Effector memory CD8-positive, alpha-beta T cell (primary cell): ENCODE measurements at places on chromosomes 12 and 14.
A peak's percentile ranks its signal among the peaks of the same experiment; 100 is the strongest.

DNA sequence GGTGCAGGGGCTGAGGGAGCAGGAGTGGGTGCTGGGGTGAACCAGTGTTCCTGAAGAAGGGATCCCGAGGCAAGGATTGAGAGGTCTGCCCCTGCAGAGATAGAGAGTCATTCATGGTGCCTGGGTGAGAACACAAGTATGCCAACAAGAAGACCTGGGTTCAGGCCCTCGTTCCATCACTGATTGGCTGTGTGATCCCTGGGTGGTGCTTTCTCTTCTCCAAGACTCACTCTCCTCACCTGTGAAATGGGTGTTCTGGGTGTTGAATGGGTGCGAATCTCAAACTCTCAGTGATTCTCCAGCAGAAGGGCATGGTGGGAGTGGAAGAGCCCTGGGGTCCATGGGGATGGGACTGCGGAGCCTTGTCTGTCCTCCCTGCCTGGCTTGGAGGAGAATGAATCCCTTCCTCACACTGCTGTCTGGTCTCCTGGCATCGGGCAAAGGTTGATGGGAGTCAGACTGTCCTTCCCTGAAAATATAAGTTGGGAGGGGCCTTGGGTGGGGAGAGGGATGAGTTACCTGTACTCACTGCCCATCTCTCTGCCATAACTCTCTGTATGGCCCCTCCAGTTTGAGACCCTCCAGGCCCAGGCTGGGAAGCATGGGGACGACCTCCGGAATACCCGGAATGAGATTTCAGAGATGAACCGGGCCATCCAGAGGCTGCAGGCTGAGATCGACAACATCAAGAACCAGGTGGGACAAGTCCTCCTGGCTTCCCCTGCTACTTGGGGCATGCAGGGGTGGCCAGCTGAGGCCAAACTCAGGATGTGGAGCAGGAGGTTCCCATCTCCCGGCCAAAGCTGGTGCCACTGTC is 9.6 kb downstream of the KRT7 start:
- no peak for DNase-seq

- DNase-seq = no peak
Measured at GRCh38 chr12:67780580-67781084, 132.1 kb downstream of the DYRK2 start.

DNA sequence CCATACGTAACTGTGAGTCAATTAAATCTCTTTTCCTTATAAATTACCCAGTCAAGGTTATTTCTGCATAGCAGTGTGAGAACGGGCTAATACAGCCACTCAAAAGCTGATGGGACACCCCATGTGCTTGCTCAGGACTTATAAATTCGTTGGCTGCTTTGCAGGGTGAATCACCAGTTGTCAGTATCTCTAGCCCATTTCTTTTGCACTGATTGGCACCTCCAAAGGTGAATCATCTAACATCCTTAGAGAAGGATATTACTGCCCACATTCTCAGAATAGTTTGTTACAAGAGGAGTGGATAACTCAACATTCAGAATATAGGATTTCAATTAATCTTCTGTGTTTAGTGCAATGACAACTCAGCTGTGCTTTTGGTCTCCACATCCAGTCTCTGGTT is 601.5 kb downstream of the KCNH5 start:
- no peak for DNase-seq

DNA sequence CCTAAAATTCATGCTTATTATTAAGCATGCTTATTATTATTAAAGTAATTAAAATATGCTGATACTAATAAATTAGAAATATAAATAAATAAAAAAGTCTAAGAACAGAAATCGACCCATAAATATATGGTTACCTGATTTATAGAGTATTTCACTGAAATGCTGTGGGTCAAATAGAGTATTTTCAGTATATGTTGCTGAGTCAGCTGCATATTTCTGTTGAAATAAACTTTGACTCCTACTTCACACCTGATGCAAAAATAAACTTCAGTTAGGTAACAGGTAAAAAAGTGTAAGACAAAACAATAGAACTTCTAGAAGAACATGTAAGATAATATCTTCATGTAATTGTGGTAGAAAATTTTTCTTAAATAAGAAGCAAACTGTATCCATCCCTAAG is 967.9 kb downstream of the TRHDE start:
- DNase-seq = no peak

- DNase-seq = no peak
Measured at GRCh38 chr12:271161-271560, 8.5 kb upstream of the SLC6A13 start.

GRCh38 chr12:93297032-93297431 is 80.7 kb upstream of the NUDT4 start:
- no peak for DNase-seq

DNA sequence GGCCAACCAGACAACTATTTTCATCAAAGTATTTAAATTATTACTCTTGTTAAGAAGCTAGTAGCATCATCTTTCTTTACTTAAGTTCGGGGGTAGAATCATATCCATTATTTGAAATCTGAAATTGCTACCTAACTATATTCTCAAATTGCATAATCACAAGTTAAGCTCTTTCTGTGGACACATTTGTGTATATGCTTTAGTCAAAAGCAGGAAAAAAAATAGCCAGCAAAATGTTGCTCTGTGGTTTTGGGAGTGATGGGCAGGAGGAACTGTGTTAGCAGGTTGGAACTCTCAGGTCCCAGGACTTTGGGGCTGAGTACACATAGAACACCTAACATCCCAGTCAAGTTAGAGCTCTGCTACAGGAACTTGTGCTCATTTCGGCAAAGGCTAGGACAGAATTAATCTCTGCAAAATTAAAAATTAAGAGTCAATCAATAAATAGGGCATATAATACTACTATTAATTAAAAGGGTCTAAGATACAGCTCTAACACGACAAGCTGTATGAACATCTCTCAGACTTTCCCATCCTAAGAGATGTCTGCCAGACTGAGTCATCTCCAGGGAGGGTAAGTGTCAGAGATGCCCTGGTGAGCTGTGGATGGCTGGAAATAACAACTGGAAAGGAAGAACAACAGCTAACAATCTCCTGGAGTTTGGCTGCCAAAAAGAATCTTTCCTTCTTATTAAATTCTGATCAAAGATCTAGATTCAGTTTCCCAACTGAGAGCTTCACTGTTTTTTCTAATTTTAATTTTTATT is 203.5 kb upstream of the GZMB start:
- no peak for DNase-seq

GRCh38 chr12:88418856-88419497 is 161.3 kb downstream of the KITLG start:
- DNase-seq = no peak

- DNase-seq = no peak
Measured at GRCh38 chr12:89817501-89818226, 109.0 kb upstream of the ATP2B1 start.

GRCh38 chr12:83145325-83145840 is 458.7 kb downstream of the TMTC2 start:
- DNase-seq = no peak

DNA sequence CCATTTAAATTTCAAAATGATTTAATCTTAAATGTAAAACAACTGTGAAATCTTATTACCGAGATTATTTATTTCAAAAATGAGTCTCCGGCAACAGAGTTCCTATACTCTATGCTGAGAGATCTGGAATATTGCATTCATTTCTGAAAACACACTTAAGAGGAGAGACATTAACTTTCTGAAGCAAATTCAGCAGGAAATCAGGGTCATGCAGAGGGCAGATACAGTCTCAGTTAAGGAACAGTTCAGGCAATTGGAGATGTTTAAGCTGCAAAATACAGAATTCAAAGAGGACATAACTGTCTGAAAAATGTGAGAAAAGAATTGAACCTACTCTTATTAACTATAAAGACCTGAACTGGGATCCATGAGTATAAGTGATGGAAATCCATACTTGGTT is 320.7 kb downstream of the PAWR start:
- no peak for DNase-seq

- DNase-seq = no peak
Measured at GRCh38 chr12:46578190-46578982, 205.8 kb upstream of the SLC38A2 start.

DNA sequence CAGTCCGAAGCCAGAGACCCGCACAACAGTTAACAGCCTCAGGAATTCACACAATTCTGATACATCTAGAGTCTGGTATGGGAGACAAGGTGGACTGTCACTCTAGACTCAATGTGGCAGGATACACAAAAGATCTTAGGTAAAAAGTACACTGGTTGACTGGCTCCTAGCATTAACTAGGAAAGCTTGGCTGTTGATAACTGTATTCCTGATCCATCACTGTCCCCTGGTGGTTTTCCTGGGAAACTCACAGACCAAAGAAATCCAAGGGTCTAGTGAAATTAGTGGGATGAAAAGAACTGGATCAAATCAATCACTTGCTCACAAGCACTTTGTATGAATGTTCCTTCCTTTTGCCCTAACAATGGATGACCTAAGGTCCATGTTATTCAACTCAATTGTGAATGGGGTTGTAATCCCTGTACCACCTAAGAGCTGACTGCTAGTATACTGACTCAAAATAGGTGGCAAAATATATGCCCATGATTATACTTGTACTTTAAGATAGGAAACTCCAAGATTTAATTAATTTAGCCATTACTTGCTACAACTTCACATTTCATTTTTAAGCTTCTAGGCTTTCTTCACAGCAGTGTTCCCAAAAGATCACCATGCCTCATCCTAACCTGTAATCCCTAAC is 14.0 kb downstream of the NPC2 start:
- no peak for DNase-seq

DNA sequence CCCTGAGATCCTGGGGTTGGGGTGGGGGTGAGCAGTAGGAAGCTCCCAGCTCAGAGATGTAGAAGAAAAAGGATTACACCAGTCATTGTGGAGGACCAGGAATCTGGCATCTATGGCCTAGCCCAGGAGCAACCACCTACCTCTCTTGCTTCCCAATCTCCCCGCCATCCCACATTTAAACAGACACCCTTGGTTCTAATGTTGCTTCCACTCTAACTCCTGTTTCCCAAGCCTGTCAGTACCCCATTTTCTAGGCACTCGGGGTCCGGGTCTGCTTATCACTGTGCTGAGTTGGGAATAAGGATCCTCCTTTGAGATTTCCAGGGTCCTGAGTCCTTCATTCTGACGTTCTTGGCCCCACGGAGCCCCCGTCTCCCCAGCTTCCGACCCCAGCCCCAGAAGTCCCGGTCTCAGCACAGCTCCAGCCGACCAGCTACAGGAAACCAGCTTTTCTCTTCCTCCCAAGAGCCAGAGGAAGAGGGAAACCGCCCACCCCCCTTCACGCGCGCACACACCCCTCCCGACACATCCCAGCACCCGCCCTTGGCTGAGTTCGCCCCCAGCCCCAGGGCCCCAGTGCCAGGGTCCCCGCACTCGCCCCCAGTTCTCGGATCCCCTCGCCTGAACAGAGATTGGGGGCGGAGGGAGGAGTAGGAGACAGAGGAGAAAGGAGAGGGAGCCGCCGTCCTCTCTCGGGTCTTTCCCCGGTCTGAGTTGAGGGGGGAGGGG is 1.2 kb downstream of the ITGA5 start:
- peak; percentile 35 for DNase-seq

GRCh38 chr14:99035268-99035667 is 236.7 kb downstream of the BCL11B start:
- DNase-seq = no peak

DNA sequence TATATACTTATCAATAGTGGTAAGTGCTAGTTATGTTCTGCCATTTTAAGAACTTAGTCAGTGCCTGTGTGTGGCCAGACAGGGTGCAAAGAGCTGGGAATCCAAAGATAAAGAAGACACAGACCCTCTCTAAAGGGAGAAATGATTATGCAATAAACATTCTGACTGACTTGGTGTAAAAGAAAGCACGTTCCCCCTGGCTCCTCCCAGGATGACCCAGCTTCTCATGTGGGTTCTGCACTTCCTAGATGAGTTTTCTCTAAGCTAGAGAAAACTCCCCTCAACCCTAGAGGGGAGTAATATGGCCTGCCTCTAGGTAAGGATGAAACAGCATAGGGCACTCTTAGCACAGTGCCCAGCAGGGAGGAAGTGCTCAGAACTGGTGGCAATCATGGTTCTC is 231.2 kb downstream of the VRK1 start:
- no peak for DNase-seq

DNA sequence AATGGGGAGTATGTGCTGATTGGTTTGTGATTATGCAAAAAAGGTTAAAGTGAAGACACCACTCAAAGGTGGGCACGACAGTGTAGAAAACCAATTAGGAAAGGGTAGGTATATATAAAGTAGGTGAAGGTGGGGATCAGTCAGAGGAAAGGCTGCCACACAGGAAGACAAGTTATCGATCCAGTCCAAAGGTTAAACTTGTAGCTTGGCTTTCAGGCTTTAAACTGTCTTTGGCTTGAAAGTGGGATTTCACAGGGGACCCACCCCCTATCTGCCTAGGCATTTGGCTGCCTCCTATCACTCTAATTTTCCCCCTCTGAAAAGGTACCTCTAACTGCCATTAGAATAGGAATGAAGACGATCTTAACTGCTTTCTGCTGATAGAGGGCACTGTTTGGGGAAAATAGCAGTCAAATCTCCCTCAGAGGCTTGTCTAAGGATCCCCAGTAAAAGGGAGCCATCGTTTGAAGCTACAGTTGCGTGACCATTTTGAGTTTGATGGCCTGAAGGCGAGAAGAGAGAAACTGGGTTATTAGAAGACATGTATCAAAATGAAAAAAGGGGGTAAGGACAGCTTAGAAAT is 250.2 kb downstream of the GPHN start:
- DNase-seq = no peak

DNA sequence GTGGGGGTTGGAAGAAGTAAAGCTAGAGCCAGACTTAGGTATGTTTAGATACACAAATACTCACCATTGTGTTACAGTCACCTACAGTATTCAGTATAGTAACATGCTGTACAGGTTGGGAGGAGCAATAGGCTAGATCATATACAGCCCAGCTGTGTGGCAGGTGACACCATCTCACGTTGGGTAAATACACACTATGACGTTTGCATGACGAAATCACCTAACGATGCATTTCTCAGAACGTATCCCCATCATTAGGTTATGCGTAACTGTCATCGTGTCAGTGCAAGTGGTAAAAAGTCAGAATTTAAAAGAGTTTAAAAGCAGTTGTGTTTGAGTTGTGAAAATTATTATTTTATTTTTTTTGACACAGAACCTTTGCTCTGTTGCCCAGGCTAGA is 167.1 kb downstream of the APAF1 start:
- DNase-seq = no peak

DNA sequence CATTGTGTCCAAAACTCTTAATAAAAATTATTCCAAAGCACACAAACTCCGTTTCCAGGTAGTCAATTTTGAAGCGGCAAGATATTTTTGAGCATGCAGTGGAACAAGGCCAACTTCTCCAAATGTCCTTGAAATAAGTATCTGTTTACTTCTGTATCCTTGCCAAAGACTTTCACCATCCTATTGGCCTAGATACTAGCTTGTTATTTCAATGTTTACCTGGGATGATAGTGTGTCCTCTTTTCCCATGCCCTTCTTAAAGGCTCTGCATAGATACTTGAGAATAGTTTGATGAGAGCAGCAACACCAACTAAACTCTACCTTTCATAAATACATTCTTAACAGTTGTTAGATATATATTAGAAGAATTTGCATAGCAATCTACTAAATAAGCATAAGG is 160.9 kb downstream of the KCNC2 start:
- no peak for DNase-seq

DNA sequence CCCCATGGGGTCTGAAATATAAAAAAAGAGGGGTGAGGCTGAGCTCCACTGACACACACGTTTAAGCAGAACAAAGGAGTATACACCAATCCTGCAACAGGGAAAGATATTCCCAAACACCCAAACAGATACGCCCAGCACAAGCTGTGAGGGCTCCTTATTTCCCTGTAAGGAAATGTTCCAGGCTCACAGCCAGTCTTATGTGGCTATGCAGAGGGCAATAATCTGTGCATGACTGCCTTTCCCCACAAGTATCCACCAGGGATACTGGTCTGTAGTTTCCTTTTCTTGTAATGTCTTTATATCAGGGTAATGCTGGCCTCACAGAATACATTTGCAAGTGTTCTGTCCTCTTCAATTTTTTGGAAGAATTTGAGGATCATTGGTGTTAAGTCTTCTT is 141.7 kb upstream of the DAAM1 start:
- no peak for DNase-seq
